ENCODE measurements at places on chromosomes 7 and 10.

GRCh38 chr7:139382439-139382838, 22.7 kb downstream of the LUC7L2 start:
- DNase-seq: no peak

DNA sequence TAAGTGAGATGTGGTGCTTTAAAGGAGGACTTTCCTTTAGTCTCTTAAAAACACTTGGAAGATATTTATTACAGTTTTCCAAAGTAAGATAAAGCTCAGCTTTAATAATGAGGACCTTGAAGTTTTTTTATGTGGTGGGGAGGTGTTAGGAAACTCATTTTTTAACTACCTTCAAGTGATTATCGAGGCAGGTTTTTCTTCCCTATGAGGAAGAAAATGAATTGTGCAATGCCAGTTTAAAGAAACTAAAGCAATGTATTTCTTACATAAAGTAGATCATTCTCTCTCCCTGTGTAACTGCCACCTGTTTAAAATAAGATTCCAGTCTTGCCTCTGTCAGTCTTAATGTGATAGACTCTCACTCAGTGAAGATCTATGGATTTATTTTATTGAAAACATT, 27.9 kb downstream of the ZEB1 start:
- no peak for DNase-seq

GRCh38 chr10:15737656-15738055, 17.9 kb upstream of the ITGA8 start:
- no peak for DNase-seq

GRCh38 chr10:59176241-59177030, at the start of gene PHYHIPL:
Gene PHYHIPL, plus strand, starts transcription at chr10:59176643. Its CDS starts 211 bp downstream, at chr10:59176854.
- DNase-seq: no peak

DNA sequence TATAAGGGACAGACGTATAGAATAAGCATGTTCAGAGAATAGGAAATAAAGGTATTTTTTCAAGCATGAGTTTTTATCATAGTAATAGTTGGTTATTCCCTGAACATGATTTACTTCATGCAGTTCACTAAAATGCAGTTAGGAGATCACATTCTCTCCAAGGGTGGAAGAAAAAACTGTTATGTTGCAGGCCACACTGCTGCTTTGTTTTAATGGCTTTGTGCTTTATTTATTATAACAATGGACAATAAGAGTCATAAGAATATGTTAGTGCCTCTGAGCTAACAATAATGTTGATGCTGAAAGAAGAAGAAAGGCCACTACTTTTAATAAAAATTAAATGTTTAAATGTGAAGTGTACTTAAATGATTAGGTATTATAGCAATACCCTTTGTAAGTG, 78.5 kb upstream of the GATAD1 start:
- DNase-seq: no peak

DNA sequence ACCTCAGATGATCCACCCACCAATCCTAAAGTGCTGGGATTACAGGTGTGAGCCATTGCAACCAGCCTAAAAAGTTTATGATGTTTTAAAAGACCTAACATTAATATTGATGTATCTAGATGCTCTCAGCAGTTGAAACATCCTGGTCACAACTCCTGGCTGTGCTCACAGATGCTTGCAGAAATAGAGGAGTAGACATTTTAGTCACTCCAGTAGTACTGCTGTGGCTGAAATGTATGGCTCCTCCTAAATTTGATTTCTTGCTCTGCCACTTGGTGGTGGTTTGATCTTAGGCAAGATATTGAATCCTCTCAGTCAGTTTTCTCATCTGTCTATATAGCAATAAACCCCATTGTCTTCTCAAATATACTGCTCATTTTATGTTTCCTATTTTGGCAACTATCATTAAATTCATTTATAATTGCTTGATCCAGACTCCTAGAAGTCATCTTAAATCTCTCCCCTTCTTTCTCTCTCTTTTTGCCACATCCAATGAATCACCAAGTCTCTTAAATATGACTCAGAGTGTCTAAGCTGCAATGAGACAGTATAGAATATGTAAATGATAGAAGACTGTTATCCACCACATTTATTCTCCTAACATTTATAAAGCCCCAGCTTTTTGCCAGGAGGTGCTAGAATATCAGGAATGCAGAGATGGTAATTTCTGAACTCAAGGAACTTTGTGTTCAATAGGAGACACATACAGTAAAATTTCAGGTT, 78.1 kb upstream of the NRBF2 start:
- DNase-seq: no peak

- no peak for DNase-seq
Measured at GRCh38 chr10:113552014-113552413, 839 bp upstream of the HABP2 start.

- no peak for DNase-seq
Measured at GRCh38 chr10:82194419-82194818, 319.4 kb downstream of the NRG3 start.

Data from right renal cortex interstitium (tissue), 3 donors.